CD8-positive, alpha-beta memory T cell (primary cell): ENCODE measurements at places on chromosomes 2 and 18.

- no peak for DNase-seq
Observed at GRCh38 chr2:236503583-236503982, 66.0 kb upstream of the ACKR3 start.

GRCh38 chr18:74412116-74412880, 44.8 kb downstream of the DIPK1C start:
- no peak for DNase-seq

DNA sequence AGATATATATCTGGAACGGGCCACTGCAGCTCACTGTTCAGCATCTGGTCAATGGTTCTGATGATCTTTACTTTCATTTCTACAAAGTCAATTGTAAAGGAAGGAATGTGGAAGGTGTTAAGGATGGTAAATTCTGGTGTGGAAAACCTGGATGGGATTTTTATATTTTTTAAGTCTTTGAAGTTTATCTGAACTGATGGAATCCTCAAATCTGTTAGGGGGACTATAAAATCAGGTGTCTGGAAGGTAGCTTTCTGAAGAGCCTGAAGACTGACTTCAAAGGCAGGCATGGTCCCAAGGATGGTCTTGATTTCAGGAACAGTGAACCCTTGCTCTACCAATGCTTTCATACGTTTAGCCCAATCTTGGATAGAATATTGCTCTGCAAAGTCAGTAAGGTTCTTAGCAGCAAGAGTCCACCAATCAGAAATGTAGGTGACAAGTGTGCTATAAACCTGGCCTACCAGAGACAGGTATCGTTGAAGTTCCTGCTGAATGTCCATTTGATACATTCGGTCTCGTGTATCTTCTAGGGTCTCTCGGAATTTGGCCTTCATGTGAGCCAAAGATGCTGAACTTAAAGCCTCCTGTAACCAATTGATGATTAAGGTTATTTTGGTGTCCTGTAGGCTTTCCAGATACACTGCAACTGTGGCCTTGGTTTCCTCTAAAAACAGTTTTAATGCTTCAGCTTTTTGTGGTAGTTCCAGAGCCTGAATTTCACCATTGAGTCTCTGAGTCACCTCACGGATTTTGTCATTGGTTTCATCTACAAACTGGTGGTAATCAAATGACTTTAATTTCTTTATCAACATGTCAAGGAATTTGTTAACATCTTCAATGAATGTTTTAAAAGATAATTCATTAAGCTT, 34.8 kb downstream of the APOB start:
- no peak for DNase-seq

GRCh38 chr2:173684896-173685459, 280.2 kb downstream of the SP3 start:
- DNase-seq, result no peak

DNA sequence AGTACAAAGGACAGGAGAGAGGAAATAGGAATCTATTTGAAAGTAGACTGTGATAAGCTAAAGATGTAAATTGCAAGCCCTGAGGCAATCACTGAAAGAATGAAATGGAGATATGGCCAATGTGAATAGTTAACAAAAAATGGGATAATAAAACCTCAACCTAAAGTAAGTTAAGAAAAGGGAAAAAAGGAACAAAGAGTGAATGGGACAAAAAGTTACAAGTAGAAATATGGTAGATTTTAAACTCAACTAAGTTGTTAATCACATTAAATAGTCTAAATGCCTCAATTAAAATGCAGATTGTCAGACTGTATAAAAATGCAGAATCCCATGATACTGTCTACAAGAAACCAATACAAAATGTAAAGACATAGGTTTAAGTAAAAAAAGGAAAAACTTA, 165.2 kb upstream of the RBMS1 start:
- DNase-seq, result no peak
